ENCODE measurements at places on chromosomes 11 and 22. TPM values are rescaled to one million over a fixed set of nuclear protein-coding genes. Genes with fewer than 3 reads are reported as not detected.

DNA sequence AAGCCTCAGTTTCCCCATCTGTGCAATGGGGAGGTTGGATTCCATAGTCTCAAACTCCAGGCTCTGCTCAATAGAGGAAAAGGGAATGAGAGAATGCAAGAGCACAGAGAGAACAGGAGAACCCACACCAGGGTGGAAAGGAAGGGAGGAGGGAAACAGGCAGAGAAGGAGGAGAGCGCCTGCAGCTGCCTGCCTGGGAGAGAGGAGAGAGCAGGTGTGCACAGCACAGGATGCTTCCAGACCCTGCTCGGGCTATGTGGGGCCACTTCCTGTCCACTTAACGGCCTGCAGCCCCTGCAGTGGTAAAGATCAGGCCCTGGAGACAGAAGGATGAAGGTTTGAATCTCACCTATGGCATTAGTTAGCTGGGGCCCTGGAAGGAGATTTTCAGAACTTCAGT, 12.3 kb downstream of the LRRC32 start:
- H3K4me1 ChIP-seq, result no peaks in the 10 kb centered on the region
- H3K27ac ChIP-seq, result no peak overlapping the region
- H3K27me3 ChIP-seq, result no peaks in the 10 kb centered on the region
- H3K36me3 ChIP-seq, result no peaks in the 10 kb centered on the region
- DNase-seq, result no peak
- no peak overlapping the region for H3K4me3 ChIP-seq

GRCh38 chr11:119585043-119585781, 143.8 kb downstream of the NECTIN1 start:
- peak; percentile 58 for DNase-seq
- H3K27ac ChIP-seq, result peak overlapping the region; percentile 79
- H3K4me3 ChIP-seq, result peak overlapping the region; percentile 69
- H3K36me3 ChIP-seq, result no peaks in the 10 kb centered on the region
- peaks cover 38% of the 10 kb centered on the region for H3K4me1 ChIP-seq
- H3K27me3 ChIP-seq, result no peaks in the 10 kb centered on the region

GRCh38 chr22:49964136-49965090, 3.8 kb downstream of the PIM3 start:
- H3K4me1 ChIP-seq, result peaks cover 18% of the 10 kb centered on the region
- H3K27ac ChIP-seq, result no peak overlapping the region
- H3K27me3 ChIP-seq, result no peaks in the 10 kb centered on the region
- DNase-seq, result no peak

DNA sequence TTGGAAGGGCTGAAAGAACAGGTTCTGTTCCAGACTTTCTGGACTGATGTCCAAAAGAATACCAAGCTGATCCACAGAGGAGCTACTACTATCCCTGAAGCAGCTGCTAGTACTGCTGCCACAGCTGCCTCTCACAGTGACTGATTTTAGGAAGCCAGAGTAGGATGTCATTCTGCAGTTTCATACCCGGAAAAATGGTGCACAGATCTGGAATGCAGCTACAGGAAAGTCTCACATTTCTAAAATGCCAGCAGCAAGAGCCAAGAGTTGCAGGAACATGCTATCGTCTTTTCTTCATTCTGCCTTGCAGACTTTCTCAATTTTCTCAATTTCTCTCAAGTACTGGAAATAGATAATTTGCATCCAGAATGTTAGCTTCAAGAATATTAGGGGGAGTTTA, 19.4 kb upstream of the CCDC179 start:
- DNase-seq, result no peak
- no peaks in the 10 kb centered on the region for H3K4me1 ChIP-seq
- H3K27ac ChIP-seq, result no peak overlapping the region

DNA sequence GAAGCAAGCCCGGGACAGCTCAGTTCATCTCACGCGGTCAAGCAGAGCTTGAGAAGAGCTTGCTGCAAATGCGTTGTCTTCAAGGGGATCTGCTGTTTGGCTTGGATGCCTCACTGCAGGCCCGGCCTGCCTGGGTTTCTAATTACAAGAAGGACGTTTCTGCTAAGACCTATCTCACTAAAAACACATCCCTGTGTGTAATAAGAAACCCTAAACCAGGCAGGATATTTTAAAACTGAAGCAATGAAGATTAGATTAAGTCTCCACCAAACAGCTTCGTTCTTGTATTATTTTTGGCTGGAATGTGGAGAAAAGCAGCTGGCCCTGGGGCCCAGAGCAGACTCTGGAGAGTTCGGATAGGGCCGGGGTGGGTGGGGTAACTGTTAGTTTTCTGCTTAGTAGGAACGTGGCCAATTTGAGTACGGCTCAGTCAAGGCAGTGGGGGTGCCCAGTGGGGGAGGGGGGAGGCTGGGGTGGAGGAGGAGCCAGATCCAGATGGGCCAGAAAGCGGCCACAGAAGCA, 6.0 kb downstream of the PKNOX2 start:
- H3K4me1 ChIP-seq, result peaks cover 5% of the 10 kb centered on the region
- H3K27me3 ChIP-seq, result peaks cover 51% of the 10 kb centered on the region
- H3K36me3 ChIP-seq, result no peaks in the 10 kb centered on the region
- H3K27ac ChIP-seq, result no peak overlapping the region

GRCh38 chr11:65549096-65549495, 9.1 kb downstream of the LTBP3 start:
- H3K4me1 ChIP-seq, result peaks cover 25% of the 10 kb centered on the region
- H3K4me3 ChIP-seq, result no peak overlapping the region
- H3K27me3 ChIP-seq, result no peaks in the 10 kb centered on the region
- no peak overlapping the region for H3K27ac ChIP-seq
- peaks cover 11% of the 10 kb centered on the region for H3K36me3 ChIP-seq

GRCh38 chr11:13465909-13466371, 2.9 kb upstream of the BTBD10 start:
- no peak overlapping the region for H3K27ac ChIP-seq
- no peaks in the 10 kb centered on the region for H3K36me3 ChIP-seq
- no peak overlapping the region for H3K4me3 ChIP-seq
- H3K4me1 ChIP-seq, result peaks cover 16% of the 10 kb centered on the region
- H3K27me3 ChIP-seq, result peaks cover 12% of the 10 kb centered on the region
- DNase-seq, result peak; percentile 64

GRCh38 chr22:50119768-50120251, 30.0 kb downstream of the MOV10L1 start:
- no peaks in the 10 kb centered on the region for H3K27me3 ChIP-seq
- H3K4me1 ChIP-seq, result peaks cover 12% of the 10 kb centered on the region
- DNase-seq, result no peak
- H3K36me3 ChIP-seq, result no peaks in the 10 kb centered on the region

GRCh38 chr22:19799322-19800190, 39.0 kb downstream of the TBX1 start:
- H3K4me1 ChIP-seq, result no peaks in the 10 kb centered on the region
- no peaks in the 10 kb centered on the region for H3K27me3 ChIP-seq
- H3K27ac ChIP-seq, result no peak overlapping the region
- DNase-seq, result no peak
- H3K4me3 ChIP-seq, result no peak overlapping the region

The BDNF gene
- 3.8 TPM for total RNA-seq
